ENCODE measurements at places on chromosomes 3 and 15. TPM values are rescaled to one million over a fixed set of nuclear protein-coding genes. Genes with fewer than 3 reads are reported as not detected.

SLC2A2 gene
- polyA plus RNA-seq, result 0.63 TPM

HRG gene
- not detected for polyA plus RNA-seq

TBC1D21 gene
- polyA plus RNA-seq, result not detected

DNA sequence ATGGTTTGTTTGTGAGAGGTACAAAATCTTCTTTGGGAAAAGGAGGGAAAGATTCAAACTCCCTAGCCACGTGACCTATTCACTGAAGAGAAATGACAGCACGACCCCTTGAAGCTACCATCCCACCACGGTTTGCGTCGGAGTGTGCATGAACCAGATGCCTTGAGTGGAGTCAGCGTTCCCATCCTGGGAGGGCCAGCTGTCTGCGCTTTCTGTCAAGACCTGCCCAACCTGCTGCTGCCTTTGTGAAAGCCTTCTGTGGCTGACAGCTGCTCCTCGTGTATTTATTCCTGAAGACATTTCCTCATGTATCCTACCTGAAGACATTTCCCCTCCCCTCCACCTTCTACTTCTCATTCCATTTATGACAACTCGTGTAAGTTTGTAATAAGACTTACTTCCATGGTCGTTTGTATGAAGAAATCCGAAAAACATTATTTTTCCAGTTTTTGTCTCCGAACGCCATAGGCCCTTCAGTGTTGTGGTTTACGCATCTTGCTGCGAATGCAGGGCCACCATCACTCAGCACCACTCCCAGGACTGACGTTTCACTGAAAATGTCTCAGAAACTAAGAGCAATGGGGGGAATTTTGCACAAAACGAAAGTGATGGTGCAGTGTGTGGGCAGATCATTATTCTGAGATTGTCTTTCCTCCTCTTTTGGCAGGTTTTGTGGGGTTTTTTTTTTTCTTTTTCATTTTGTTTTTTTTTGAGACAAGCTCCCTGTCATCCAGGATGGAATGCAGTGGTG, 18.9 kb downstream of the EBLN2 start:
- no peak for DNase-seq

EPHA3 gene
- not detected for polyA plus RNA-seq

- no peak for DNase-seq
These were observed 19.9 kb downstream of the CLDN1 start for GRCh38 chr3:190302212-190302867.

GRCh38 chr3:17770682-17771081, 28.3 kb upstream of the TBC1D5 start:
- DNase-seq, result no peak

RASGRF1 gene
- polyA plus RNA-seq, result 0.10 TPM

DNA sequence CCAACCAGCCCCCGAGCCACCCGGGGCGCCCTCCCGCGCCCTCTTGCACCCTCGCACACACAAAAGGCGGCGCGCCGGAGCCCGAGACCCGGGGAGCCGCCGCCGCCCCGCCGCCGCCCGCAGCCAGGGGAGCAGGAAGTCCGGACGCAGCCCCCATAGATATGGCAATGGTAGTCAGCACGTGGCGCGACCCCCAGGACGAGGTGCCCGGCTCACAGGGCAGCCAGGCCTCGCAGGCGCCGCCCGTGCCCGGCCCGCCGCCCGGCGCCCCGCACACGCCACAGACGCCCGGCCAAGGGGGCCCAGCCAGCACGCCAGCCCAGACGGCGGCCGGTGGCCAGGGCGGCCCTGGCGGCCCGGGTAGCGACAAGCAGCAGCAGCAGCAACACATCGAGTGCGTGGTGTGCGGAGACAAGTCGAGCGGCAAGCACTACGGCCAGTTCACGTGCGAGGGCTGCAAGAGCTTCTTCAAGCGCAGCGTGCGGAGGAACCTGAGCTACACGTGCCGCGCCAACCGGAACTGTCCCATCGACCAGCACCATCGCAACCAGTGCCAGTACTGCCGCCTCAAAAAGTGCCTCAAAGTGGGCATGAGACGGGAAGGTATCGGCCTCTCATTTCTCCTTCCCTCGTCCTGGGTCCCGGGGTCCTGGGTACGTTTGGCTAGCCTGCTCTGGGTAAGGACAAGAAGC, 1.6 kb downstream of the NR2F2 start:
- DNase-seq, result no peak

GRCh38 chr3:185069037-185070030, 83.5 kb downstream of the C3orf70 start:
- peak; percentile 51 for DNase-seq

SPATA12 gene
- polyA plus RNA-seq, result 0.24 TPM

Data from SK-N-SH (cell line).